A549 treated with RU486 at 1 μM for 4 hours (cell line): ENCODE measurements at places on chromosomes 4 and X. TPM values are rescaled to one million over a fixed set of nuclear protein-coding genes. Genes with fewer than 3 reads are reported as not detected.

The IGFBP7 gene
- 183 to 331 TPM (median 258 TPM) in 5 replicates for total RNA-seq

The NEUROG2 gene
- 0.06 TPM in 1 of 5 replicates, not detected in the others for total RNA-seq

The GPRIN3 gene
- 1.6 to 5.8 TPM (median 5.6 TPM) in 5 replicates for total RNA-seq

The LUZP4 gene
- 0.08 TPM in 1 of 5 replicates, not detected in the others for total RNA-seq

The STPG2 gene
- total RNA-seq = not detected in 5 replicates

The EFHC2 gene
- 0.21 to 0.42 TPM (median 0.27 TPM) in 5 replicates for total RNA-seq

The RGN gene
- not detected in 5 replicates for total RNA-seq

The OTC gene
- total RNA-seq = not detected in 5 replicates

The PNMA5 gene
- total RNA-seq = not detected in 5 replicates

The TREX2 gene
- 0.67 to 1.8 TPM (median 1.6 TPM) in 5 replicates for total RNA-seq

The PLAC1 gene
- total RNA-seq = 0.32 to 0.82 TPM (median 0.63 TPM) in 5 replicates

The TACR3 gene
- total RNA-seq = not detected in 5 replicates

The SHOX gene
- total RNA-seq = not detected in 5 replicates

The HHIP gene
- 0.42 to 0.87 TPM (median 0.70 TPM) in 5 replicates for total RNA-seq

The CFP gene
- total RNA-seq = 0.35 to 0.88 TPM (median 0.58 TPM) in 5 replicates
